ENCODE measurements at places on chromosomes 1 and 21.
A peak's percentile ranks its signal among the peaks of the same experiment; 100 is the strongest.

DNA sequence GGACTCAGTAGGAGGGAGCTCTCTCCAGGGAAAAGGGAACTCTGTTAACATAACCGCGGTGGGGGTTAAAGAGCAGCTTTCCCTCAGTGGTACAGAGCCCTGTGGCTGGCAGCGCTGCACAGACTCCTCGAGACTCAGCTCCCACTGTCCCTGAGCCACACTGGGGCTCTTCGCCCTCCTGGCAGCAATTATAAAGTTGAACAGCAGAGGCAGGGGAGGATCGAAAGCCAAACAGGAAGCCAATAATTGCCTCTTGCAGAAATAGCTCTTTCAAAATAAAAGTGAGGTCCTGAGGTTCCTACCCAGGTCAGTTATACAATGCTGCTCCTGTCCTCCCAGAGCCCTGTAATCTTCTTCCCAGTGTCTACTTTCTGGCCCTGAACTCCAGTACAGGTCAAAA lies 77.0 kb downstream of the FAM78B start:
- DNase-seq = no peak

DNA sequence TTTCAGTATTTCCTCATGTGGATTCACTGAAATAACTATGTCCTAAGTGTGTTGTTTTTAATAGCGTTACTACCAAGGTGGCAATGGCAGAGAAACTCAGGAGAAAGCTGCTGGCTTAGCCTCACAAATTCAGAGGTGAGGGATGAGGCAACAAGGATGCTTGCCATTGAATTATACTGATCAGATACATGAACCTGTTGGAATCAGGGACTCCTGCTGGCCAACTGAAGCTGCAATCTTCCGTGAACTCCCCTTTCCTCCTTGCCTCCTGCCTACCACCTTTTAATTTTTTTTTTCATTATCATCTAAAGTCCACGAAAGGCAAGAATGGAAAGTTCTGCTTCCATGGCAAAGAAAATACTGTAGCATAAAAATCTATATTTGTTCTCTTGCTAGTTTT lies 254.7 kb downstream of the NFIA start:
- no peak for DNase-seq

DNA sequence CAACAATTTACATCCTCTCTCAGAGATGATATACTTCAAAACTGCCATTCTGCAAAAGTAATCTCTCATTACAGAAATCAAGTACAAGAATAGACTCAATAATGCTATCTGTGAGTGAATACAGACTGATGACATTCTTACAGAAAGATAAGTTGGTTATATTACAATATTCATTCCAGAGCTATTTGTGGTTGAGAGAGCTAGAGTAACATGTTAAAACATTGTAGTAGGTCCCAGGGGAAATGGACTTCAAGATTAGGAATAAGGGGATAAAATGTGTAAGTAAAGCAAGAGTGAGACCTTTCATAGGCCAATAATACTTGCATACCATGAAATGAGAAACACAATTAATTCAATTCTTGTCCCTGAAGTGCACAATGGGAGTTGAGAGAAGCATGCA lies 1.5 kb downstream of the F13B start:
- no peak for DNase-seq

GRCh38 chr1:39859859-39860812 lies 23.2 kb downstream of the TRIT1 start:
- DNase-seq = no peak

- DNase-seq = no peak
Observed at GRCh38 chr1:114040273-114041015, 61.2 kb downstream of the OLFML3 start.

DNA sequence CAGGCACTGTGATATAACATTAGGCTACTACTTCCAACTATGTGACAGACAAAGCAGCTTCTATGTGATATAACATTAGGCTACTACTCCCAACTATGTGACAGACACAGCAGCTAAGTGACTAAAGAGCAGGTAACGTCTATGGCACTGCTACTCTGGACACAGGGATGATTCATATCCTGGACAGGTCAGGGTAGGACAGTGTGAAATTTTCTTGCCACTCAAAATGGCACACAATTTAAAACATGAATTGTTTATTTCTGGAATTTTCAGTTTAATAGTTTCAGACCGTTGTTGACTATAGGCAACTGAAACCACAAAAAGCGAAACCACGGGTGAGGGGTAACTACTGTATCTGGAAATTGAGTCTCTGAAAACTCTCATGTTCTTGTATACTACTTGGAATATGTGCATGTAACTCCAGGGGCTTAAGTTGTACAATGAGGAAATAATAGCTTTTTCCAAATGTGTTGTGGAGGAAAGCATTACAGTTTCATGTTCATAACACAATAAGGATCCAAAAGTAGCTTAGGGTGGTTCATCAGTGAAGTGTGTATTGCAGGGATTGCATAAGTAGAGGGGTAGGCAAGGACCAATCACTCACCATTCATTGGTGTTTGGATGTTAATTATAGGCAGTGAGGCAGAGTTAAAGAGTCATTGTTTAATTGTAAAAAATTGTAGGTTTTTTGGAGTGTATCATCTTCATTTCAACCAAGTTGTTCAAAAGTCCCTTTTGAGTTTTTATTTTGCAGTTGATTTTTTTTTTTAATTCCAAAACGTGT lies 5.3 kb downstream of the DTL start:
- no peak for DNase-seq

DNA sequence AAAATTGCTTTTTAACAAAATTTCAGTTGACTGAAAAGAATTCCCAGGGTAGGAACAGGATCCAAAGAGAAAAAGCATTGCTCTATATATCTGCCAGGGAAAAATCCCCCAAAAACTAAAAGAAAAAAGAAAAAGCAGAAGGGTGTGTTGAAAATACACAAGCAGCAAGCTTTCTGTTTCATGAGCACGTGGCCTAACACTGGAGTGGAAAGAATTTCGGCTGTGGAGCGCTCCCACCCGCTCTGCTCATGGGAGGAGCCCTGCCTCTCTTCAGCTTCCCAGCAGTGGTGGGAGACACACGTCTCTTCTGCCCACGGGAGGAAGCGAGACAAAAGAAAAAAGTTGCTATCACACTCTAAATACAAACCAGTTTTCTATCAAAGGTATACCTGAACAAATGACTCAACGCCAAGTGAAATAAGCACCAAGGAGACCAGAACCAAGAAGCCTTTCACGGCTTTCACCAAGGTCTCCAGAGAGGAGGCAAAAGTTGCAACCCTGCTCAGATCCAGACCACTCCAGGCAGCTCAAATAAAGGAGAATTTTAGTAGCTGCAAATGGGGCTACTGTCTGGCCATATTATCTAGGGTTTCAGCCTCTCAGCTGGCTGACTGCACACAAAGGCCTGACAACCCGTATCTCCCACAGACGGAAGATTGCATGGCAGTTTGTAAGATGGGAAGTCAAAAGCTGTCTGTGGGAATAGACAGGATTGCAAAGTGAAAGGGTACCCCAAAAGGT lies 29.5 kb upstream of the ZNF496 start:
- DNase-seq = peak; percentile 68

DNA sequence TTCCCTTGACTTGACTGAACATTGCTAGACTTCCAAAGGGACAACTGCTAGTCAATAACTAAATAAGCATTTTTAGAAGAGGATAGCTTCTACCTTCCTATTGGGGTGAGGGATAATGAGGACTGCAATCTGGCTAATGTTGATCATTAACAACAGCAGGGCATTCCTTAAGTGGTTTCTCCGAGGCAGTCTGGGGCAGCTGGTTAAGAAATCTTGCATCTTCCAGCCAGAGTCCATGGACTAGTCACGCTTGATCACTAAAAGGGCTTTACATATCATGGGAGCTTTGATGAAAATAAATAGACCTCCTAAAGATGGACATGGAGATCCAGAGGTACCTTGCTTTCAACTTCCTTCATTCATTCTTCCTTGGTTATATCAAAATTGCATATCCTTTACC lies 329.4 kb upstream of the ESRRG start:
- DNase-seq = no peak

DNA sequence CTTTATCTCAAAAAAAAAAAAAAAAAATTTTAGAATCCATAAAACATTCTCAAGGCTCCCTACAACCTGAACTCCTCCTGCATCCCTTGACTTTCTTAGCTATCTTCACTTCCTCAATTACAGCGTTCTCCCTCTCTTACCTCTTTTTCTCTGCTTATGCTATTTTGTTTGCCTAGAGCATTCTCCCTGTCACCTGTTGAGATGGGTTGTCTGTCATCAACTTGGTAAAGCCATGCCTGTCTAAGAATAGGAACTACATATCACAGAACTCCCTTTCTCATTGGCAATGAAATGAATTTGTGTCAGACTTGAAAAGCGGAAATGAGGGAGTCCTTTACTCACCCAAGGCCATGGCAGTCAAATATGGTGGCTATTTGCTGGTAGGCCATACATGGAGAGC lies 129.6 kb upstream of the CACHD1 start:
- DNase-seq = no peak

- DNase-seq = peak; percentile 21
Observed at GRCh38 chr1:22471078-22471477, 19.4 kb downstream of the ZBTB40 start.

GRCh38 chr1:15684468-15685291 lies 560 bp downstream of the PLEKHM2 start:
- peak; percentile 69 for DNase-seq

DNA sequence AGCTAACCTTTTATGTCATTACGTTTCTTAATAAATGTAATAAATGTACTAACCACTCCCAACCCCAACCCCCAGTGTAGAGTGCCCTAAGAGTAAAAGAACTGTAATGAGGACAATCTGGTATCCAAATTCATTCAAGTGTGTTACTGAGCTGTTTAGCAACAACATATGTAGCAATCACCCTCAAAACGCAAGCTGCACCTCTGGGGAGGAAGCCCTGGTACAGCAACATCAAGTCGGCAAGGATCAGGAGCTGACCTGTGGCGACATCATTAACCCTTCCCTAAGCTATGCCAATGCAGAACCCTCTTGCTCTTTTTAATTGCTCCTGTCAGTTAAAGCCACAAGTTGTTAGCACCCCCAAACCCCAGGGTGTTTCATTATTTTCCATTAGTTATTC lies 47.1 kb downstream of the STX6 start:
- no peak for DNase-seq

DNA sequence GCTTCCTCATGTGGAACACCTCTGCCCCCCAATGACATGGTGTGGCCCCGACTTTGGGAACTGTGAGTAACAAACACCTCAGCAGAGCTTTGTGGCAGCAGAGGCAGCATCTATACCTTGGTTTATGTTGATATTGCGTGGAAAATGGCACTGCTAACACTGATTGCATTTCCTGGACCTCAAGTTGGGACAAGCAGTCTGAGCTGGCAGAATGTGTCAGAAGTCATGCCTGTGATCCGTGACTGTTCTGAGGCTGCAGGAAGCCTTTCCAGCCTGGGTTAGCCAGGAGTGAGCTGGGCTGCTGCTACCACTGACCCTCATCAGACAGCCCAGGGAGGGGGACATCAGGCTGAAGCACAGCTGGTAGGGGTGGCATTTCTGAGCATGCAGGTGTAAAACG lies 268.5 kb downstream of the KCNJ6 start:
- no peak for DNase-seq

- no peak for DNase-seq
Observed at GRCh38 chr1:29607236-29607635, 370.9 kb downstream of the PTPRU start.

DNA sequence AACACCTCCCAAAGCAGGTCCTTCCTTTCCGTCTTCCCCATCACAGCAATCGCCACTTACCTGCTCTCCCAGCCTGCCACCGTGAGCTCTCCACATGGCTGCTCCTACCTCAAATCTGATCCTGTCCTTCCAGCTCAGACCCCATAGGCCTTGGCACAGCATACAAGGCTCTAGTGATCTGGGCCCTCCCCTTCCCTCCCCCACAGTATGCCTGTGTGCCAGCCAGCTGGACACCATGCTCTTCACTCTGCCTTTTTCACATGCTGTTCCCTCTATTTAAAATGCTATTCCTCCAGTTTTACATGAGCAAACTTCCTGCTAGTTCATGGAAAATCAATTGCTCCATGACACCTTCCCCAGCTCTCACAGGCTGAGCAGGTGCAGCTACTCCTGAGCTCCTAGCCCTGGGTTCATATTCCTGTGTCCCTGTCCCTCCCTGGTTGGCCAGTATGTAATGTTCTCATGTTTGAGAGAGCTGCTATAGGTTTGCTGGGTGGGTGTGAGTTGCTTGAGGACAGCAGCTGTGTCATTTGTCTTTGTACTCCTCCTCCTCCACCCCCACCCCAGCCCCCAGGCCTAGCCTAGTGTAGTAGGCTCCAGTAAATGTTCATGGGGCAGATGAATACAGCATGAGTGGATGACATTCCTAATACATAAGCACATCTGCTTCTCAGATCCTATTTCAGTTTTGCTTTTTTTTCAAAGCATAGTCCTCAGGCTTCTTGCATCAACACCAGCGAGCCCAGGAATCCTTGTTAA lies 6.3 kb upstream of the TNNT2 start:
- peak; percentile 89 for DNase-seq

GRCh38 chr1:225498549-225499136 lies 70.8 kb upstream of the LBR start:
- DNase-seq = no peak

Data from AG08396 (cell line).